Foreskin keratinocyte (primary cell): ENCODE measurements at places on chromosomes 5 and 9. TPM values are rescaled to one million over a fixed set of nuclear protein-coding genes. Genes with fewer than 3 reads are reported as not detected.

Gene SIL1
- total RNA-seq = 32.1 and 37.9 TPM in 2 replicates

Gene SYNPO
- total RNA-seq = 8.8 and 10.1 TPM in 2 replicates

Gene NCS1
- 44.0 and 44.7 TPM in 2 replicates for total RNA-seq

Gene FOXD4
- 0.10 and 0.14 TPM in 2 replicates for total RNA-seq

Gene DMRT2
- total RNA-seq = not detected in 2 replicates

Gene AFAP1L1
- 16.5 and 16.6 TPM in 2 replicates for total RNA-seq

Gene C9orf153
- total RNA-seq = 0.28 TPM in 1 of 2 replicates, not detected in the other

Gene FRRS1L
- 0.04 TPM in 1 of 2 replicates, not detected in the other for total RNA-seq
